A549 treated with Hydrocortisone at 1 μM for 4 hours (cell line): ENCODE measurements at places on chromosomes 7 and 10. TPM values are rescaled to one million over a fixed set of nuclear protein-coding genes. Genes with fewer than 3 reads are reported as not detected.

Gene SCART1
- 0.20 to 0.32 TPM (median 0.22 TPM) in 5 replicates for total RNA-seq

Gene IRF5
- total RNA-seq, result 12.2 to 17.8 TPM (median 15.2 TPM) in 5 replicates

Gene CYP2C18
- total RNA-seq, result 0.06 to 0.15 TPM (median 0.10 TPM) in 4 of 5 replicates, not detected in the other

Gene ACBD7
- total RNA-seq, result 0.97 to 1.4 TPM (median 1.1 TPM) in 5 replicates

Gene LRGUK
- 0.17 to 0.63 TPM (median 0.30 TPM) in 5 replicates for total RNA-seq

Gene ZNF365
- 0.83 to 1.2 TPM (median 1.0 TPM) in 5 replicates for total RNA-seq

Gene PTPRN2
- 0.77 to 1.1 TPM (median 0.97 TPM) in 5 replicates for total RNA-seq
